WTC11 (cell line): ENCODE measurements at places on chromosomes 1 and 21.

GRCh38 chr1:26345718-26346117 lies 8.2 kb downstream of the CRYBG2 start:
- DNase-seq = no peak

DNA sequence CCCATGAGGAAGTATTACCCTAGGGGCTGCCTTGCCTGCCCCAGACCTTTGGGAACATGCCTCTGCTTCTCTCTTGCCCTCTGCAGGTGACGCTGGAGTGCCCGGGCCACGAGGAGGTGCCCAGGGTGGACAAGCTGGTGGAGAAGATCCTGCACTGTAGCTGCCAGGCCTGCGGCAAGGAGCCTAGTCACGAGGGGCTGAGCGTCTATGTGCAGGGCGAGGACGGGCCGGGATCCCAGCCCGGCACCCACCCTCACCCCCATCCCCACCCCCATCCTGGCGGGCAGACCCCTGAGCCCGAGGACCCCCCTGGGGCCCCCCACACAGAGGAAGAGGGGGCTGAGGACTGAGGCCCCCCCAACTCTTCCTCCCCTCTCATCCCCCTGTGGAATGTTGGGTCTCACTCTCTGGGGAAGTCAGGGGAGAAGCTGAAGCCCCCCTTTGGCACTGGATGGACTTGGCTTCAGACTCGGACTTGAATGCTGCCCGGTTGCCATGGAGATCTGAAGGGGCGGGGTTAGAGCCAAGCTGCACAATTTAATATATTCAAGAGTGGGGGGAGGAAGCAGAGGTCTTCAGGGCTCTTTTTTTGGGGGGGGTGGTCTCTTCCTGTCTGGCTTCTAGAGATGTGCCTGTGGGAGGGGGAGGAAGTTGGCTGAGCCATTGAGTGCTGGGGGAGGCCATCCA lies 7.8 kb upstream of the HTR6 start:
- DNase-seq = no peak

GRCh38 chr1:192571668-192572067 lies 3.9 kb upstream of the RGS1 start:
- no peak for DNase-seq

DNA sequence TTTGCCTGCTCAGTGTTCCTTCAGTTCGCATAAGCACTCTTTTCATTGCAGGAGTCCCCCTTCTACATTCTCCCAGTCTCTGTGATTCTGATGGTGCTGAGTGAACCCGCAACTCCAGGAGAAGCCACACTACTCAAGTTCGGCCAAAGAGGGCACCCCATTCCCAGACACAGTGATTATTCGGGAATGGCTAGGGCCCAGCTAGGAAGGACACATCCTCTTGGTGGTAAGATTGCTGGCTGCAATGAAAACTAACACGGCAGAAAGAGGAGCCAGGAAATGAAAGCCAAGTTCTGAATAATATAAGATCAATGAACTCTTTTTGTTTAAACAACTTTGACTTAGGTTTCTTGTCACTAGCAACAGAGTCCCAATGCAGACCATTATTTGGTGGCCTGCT lies 14.9 kb downstream of the CREG1 start:
- peak; percentile 65 for DNase-seq

DNA sequence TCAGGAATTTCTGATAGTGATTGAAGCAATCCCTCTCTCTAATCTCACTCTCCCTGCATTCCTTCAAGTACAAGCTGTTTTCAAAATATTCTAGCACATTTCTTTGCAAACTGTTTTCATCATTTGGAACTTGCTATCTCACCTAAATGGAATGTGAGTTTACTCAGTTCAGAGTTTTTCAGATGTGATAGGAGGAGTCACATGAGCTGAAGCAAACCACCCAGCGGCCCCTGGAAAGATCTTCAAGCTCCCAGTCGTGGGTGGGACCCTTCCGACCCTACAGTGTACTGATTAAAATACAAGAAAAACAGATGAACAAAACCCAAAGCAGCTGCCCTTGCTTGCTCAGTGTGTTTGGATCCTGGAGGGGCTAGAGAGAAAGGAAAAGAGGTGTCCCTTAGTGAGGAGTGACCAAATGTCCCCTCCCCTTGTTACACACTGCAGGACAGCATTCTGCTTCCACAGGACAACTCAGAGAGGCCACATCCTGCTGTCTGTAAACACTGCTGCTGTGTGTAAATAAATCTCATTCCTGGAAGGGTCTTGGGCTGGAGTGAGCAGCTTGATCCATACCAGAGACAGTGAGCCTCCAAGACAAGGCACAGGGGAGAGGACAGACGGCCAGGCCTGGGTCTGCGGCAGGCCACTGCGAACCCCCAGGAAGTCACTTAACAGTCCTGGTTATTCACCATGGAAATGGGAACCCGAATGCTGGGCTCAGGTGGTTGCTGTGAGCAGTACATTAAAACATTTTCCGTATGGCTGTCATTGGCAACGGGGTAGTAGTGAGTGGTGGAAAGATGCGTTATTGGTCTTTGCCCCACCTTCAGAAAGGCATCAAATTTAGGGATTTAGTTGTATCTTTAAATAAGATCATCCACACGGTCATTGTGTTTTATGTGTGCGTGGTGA lies 229.2 kb downstream of the RHOU start:
- DNase-seq = no peak

DNA sequence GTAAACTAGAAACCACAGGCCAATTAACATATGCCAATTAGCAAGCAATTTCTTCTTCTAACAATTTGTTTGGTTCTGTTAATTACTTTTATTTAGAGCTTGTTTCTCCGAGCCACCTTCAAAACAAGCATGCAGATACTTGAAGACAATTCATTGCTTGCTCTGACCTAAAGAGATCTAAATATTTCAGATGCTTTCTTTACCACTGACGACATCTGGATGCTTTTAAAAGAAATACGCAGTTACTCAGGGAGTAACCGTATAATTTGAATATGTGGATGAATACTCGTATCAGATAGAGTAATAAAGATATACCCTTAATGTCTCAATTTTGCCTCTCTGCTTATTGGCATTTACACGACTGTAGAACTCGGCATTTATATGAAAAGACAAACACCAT lies 390.0 kb downstream of the DISC1 start:
- DNase-seq = no peak

DNA sequence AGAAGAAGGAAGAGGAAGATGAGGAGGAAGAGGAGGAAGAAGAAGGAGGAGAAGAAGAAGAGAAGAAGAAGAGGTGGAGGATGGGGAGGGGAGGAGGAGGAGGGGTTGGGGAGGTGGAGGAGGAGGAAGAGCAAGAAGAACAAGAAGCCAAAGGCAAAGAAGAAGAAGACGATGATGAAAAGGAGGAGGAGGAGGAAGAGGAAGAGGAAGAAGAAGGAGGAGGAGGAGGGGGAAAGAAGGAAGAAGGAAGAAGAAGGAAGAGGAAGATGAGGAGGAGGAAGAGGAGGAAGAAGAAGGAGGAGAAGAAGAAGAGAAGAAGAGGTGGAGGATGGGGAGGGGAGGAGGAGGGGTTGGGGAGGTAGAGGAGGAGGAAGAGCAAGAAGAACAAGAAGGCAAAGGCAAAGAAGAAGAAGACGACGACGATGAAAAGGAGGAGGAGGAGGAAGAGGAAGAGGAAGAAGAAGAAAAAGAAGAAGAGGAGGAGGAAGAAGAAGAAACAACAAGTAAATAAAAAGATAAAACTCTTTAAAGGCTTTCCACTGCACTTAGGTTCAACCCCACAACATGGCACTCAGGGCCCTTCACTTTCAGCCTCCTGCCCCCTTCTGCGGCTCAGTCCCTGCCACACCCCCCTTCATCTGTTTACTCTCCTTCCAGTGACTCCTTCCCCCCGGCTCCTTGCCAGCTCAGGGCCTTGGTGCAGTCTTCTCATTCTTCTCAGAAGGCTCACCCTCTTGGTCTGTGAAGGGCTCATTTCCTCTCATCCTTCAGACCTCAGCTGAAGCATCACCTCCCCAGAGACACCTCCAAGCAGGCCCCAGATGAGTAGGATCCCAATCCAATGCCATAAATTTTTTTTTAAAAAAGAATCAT lies 114.0 kb downstream of the KCNN3 start:
- DNase-seq = no peak

- DNase-seq = no peak
Measured at GRCh38 chr1:67336783-67337182, 29.1 kb downstream of the IL12RB2 start.

DNA sequence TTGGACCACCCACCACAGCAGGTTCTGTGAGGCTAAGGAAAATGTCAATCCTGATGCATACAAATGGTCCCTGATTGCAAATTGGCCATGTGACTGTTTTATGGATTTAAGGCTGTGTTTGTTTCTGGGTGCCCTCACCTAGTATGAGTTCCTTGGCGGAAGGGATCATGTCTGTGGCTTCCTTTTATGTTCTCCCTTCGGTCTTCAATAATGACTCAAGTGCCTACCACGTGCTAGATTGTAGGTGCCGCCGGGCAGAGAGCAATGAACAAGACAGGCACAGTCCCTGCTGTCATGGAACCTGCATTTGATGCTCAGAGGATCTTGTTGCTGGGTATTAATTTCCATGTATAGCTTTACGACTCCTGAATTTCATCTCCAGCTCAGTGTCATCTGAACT lies 9.8 kb upstream of the VWA5B1 start:
- DNase-seq = no peak

GRCh38 chr1:210332233-210332632 lies 3.5 kb downstream of the HHAT start:
- no peak for DNase-seq

GRCh38 chr1:192949783-192950182 lies 109.4 kb downstream of the UCHL5 start:
- no peak for DNase-seq

- no peak for DNase-seq
Measured at GRCh38 chr1:48676822-48677221, 99.9 kb downstream of the BEND5 start.

GRCh38 chr1:192767798-192768197 lies 41.0 kb upstream of the RGS2 start:
- no peak for DNase-seq

DNA sequence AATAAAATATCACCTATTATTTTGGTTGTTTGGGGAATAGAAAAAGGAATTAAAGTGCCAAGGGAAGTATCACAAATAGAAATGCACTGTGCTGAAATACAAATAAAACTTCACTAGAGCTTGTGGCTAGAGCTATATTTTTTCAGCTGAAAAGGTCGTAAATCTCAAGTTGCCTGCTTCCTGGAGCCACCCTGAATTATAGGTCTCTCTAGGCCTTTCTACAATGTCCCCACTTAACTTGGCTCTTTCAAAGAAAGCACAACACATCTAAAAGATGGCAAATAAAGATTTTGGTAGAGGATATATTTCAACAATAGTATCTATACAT lies 5.0 kb upstream of the RNF2 start:
- DNase-seq = no peak

- no peak for DNase-seq
Measured at GRCh38 chr1:233357595-233358397, 30.3 kb downstream of the MAP3K21 start.
